ENCODE measurements at places on chromosomes 4 and X.

DNA sequence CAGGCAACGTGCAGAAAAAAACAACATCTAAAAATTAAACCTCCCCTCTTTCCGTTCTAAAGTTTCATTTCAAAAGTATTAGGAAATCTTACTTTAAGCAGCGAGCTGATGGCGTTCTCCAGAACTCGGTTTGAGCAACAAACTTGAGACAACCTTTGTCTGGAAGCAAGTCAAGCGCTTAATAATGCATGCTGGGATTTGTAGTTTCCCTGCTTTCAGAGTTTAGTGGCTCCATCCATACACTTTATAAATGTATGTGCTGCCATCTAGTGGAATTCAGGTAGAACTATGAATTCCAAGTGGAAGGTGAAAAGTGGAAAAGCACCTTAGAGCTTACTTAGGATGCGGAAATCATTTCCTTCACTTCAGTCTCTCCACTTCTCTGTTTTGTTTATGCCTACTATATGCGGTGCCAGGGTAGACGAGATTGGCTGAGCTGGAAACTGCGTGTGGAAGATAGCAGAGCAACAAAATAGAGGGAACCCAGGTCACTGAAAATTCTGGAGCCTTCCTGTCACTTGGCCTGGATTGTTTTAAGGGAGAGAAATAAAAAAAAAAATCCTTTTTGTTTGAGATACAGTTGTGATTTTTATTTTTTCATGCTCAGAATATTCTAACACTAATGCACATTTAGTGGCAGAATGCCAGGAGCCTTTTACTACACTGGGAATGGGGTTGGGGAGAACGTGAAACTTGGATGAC, at the start of gene BDH2:
Gene BDH2 (minus strand): TSS at position 144 of the 702 bp plus-strand sequence. CDS start 3,580 bp downstream, outside the sequence.
- DNase-seq, result peak; percentile 26

GRCh38 chr4:39446483-39446841, 12.3 kb downstream of the RPL9 start:
- DNase-seq, result no peak

DNA sequence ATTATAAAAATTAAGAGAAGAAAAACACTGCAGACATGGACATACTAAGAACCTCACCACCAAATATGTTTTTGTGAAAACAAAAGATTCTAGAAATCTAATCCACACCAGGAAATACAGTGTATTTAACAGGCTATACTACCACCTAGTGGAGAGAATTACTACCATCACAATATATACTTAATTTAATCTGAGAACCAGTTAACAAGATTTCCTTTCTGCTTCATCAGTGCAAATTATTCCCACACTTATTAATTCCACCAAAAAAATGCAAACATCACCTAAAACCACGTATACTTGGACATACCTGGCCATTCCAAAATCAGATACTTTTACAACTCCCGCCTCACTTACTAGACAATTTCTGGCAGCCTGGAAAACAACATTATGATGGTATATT, 7.0 kb upstream of the TXK start:
- no peak for DNase-seq

- DNase-seq, result no peak
Measured at GRCh38 chr4:186727977-186728519, 4.4 kb upstream of the FAT1 start.

DNA sequence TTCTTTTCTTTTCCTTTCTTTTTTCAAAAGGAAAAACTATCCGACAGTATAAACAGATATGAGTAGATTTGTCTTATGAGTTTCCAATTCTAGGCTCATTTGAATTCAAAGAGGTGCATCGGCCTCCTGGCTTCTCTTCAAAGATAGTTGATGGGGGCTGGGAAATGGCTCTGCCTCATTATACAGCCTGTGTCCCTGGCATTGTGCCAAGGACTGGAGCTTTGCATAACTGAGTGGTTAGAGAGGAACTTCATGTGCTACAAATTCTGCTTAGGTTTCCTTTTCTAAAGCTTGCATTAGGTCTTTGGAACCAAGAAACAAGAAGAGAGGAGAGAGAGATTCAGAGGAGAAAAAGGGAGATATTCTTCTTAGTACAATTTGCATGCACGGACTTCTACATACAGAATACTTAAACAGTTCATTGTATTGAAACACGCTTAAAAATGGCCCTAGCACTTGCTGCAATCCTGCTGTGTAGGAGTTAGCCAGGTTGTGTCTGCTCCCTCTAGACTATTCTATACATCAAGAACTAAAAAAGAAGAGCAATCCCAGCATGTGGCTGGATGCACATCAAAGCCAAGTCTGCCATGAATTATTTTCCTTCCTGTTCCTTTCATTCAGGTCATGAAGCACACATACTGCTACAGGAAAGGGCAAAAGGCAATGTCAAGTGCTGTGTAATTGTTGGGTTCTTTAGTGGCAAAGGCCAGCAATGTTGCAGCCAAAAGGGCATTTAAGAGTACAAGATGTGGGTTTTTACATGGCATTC, 70.9 kb downstream of the INTS12 start:
- DNase-seq, result no peak

DNA sequence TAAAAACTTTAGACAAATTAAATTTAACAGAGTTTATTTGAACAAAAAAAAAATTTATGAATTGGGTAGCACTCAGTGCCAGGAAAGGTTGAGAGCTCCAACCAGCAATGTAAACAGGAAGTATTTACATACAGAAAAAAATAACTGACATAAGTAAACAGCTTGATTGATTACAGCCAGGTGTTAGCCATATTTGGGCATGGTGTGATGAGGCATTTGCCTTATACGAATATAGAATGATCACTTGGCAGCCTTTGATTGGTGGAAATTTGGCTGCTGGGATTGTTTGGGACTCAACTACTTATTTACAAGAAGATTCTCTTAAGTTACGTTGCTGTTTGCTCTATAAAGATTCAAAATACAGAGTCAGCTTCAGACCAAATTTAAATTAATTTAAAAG, 172.0 kb downstream of the ADAM29 start:
- DNase-seq, result no peak

DNA sequence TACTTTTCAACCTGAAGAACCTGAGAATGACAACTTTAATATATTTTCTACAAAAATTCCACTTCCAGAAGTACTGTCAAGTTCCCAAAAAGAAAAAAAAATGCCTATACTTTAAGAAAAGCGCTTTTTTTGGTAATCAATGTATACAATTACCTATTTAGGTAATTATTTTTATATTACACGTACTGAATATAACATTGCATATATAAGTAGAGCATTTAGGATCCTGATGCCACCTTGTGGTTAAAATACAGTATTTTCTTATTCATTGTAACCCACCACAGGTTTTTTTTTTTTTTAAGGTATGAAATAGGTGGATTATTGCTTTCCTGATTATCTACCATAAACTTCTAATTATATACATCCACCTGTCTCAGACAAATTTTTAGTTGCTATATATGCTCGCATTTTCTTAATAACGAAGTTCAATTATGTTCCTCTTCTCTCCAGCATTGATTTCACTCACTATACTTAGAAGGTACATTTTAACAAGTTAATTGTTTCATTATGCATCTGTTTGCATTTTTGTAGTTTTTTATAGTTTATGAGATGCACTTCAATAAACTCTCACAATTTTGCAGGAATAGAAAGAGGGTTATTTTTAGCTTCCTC, 5.2 kb downstream of the MAP9 start:
- no peak for DNase-seq

DNA sequence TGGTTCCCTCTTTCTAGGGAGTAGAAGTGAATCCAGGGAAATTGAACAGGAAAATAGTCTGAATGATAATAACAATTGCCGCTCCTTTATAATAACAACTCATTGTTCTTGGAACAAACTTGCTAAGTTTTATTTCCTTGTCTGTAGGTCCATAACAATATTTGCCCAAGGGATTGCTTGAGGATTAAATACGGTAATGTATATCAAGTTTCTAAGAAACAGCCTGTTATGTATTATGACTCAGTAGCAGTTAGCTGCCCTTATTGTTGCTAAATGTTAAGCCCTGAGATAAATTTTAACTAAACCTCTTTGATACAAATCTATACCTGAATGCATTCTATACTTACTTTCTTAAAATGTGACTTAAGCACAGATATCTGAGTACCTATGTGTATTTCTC, 215.9 kb upstream of the AADAT start:
- no peak for DNase-seq

GRCh38 chr4:22417408-22417807, 98.5 kb downstream of the ADGRA3 start:
- no peak for DNase-seq

GRCh38 chrX:1212532-1212931, at the start of gene CRLF2:
TSS of gene CRLF2 (minus strand) at chrX:1212649. CDS start at chrX:1212634, 15 bp downstream.
- no peak for DNase-seq

- no peak for DNase-seq
Measured at GRCh38 chrX:8204169-8204935, 33.3 kb upstream of the VCX2 start.

GRCh38 chr4:156609421-156609820, 362.2 kb downstream of the PDGFC start:
- DNase-seq, result no peak

- DNase-seq, result no peak
Measured at GRCh38 chrX:80602036-80602860, 182.0 kb downstream of the TENT5D start.
